ENCODE measurements at places on chromosomes 6 and 20.
A peak's percentile ranks its signal among the peaks of the same experiment; 100 is the strongest.

DNA sequence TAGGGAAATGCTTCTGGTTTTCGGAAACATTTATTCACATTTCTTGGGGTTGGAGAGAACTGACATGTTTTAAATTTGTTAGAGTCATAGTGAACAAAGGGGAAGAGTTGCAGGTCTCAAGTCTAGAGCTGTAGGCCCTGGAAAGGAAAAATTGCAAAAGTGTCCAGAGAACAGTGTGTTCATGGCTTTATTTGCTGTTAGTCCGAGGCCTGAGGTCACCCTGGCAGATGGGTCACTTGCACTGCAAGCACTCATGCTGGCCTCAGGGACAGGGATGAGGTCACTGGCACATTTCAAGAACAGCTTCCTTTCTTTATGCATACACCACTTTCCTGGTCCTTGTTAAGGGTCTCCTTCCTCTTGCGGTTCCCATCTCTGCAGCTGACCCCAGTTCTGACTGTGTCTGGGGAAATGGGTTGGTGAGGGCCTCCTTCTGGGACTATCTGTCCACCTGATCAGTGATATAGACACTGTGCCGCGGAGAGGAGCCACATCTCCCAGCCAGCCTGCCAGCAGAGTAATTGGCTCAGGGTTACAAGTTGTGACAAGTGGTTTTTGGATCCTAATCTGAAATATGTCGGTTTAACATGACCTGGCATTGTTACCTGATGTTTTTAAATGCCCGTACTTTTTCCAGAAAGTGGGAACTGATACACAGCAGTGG, 194.0 kb downstream of the EYA4 start:
- DNase-seq, result no peak

GRCh38 chr6:56815436-56815835, 139.5 kb upstream of the BEND6 start:
- DNase-seq, result no peak

DNA sequence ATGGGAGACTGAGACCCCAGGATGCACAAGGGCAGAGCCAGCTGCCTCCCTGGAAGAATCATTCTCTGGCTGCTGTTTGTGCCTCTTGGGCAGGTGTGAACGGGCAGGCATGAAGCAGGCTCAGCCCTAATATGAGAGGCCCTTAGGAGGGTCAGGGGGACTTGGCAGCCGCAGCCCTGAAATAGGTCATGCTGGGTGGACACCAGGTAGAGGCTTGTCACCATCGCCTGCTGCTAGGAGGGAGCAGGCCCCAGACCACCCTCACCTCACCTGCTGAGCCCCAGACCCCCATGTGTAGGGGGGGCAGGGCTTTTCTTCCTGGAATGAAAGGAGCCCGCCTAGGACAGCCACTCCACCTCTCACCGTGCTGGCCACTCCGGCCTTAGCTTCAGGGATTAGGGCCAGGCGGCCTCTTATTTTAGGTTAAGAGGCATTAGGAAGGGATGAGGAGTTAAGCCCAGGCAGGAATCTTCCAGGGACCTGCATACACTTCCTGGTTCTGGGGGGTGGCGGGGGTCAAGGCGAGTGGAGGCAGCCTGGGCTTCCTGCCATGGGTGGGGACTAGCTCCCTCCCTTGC, 92.4 kb downstream of the ASXL1 start:
- DNase-seq, result peak; percentile 77

GRCh38 chr20:62637110-62637509, 5.2 kb upstream of the SLCO4A1 start:
- DNase-seq, result no peak

- DNase-seq, result no peak
Measured at GRCh38 chr20:37279820-37280219, 9.6 kb upstream of the MANBAL start.

DNA sequence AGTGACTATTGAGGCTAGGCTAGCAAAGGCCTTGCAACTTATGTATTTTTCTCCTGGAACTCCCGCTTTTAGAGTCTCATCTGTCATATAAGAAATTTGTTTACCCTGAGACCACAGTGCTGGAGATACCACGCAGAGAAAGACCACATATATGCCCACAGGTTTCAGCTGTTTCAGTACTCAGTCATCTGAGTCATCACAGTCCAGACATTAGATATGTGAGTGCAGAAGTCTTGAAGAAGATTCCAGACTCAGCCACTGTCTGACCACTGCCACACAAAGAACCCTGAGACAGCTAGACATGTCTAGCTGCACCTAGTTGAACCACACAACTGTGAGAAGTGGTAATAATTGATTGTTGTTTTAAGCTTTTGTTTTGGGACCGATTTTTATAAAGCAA, 648.3 kb downstream of the EPM2A start:
- DNase-seq, result no peak

DNA sequence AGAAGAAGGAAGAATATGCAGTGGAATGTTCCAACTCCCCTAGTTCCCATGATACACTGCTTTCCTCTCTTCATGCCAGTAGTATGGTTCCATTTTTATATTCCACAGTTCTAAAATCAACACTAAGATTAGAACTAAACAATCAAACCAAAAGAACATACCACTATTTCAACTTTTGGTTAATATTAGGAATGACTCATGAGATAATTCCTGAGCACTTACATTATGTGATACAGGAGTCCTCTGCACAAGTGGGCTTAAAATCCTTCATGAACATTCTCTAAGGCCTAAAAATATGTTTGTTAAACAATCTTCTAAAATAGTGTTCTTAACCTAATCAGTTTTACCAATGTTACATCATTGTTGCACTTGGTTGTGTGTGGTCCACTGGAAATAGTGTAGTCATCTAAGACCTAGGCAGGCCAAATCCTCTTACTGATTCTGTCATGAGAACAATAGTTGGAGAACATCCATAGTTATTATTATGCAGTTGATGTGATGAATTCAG, 30.3 kb upstream of the RCAN2 start:
- no peak for DNase-seq

DNA sequence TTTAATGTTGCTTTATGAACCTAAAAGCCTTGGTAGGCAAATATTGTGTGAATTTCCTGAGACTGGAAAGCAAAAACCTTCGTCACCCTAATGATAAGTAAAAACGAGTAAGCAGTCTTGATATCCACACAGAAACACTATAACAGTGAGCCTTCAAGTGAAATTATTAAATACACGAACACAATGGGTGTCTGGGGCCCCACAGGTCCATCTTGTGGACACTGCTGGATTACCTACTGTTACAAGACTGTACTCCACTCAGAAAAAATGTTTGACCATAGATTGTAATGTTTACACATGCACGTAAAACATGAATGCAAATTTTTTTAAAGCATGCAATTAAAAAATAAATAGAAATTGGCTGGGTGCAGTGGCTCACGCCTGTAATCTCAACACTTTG, 466.9 kb downstream of the CD83 start:
- no peak for DNase-seq

- DNase-seq, result no peak
Measured at GRCh38 chr20:46127396-46128010, 9.4 kb downstream of the CD40 start.

GRCh38 chr6:22621028-22621427, 51.7 kb downstream of the HDGFL1 start:
- DNase-seq, result no peak
